ENCODE measurements at places on chromosomes 5 and 9. TPM values are rescaled to one million over a fixed set of nuclear protein-coding genes. Genes with fewer than 3 reads are reported as not detected.
A peak's percentile ranks its signal among the peaks of the same experiment; 100 is the strongest.

GRCh38 chr9:123070198-123070597 is 36.7 kb downstream of the GPR21 start:
- peak; percentile 23 for DNase-seq

GRCh38 chr9:98806394-98807035 is 955 bp upstream of the GALNT12 start:
- DNase-seq, result peak; percentile 80

- peak; percentile 77 for DNase-seq
Observed at GRCh38 chr9:88173378-88173999, 35.2 kb upstream of the SPATA31C2 start.

The NEUROG1 gene
- not detected for total RNA-seq

The DMXL1 gene
- 55.0 TPM for total RNA-seq

DNA sequence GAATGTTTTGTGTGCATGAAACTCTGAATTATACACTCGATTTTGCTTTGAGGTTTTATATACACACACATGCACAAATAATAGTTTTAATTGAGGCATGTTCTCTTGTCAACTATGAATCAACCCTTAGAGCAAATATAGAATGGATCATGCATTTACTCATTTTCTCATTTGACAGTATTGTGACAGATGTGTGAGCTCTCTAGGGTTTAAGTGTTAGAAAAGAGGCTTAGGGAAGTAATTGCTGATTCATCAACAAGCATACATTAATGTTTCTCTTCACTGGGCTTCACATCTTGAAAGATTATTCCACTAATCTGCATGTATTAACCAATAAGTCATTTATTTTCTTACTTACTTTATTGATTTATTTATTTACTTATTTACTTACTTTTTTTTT is 1356.8 kb upstream of the ACO1 start:
- no peak for DNase-seq

The TEX48 gene
- not detected for total RNA-seq

GRCh38 chr9:14021871-14022525 is 291.9 kb downstream of the NFIB start:
- peak; percentile 45 for DNase-seq

- DNase-seq, result no peak
Observed at GRCh38 chr5:106759581-106759980, 911.2 kb downstream of the EFNA5 start.

- no peak for DNase-seq
Observed at GRCh38 chr5:163938595-163938994, 433.2 kb downstream of the MAT2B start.

- no peak for DNase-seq
Observed at GRCh38 chr9:123742009-123742767, 187.7 kb downstream of the DENND1A start.

The TSTD2 gene
- total RNA-seq, result 13.9 TPM
